ENCODE measurements at places on chromosomes 4 and X.

DNA sequence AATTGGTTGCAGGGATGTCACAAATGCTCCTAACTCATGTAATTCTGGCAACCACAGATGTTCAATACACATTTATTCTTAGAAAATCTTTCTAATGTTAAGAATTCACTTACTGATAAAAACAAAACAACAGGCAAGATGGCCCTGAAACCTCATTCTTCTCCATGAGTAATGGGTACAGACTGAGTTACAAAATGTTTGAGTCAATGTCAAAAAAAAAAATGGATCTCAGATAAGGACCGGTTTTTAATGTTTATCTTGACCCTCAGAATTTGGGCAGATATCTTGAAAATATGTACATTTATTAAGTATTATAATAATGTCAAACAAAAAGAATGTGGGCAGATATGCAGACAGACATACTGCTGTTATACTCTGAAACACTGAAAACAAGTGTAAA, 1.8 kb upstream of the SULT1E1 start:
- DNase-seq = no peak

- no peak for DNase-seq
Measured at GRCh38 chr4:24197955-24198354, 308.1 kb upstream of the PPARGC1A start.

GRCh38 chr4:77434299-77435092, 171.1 kb upstream of the CXCL13 start:
- no peak for DNase-seq

GRCh38 chrX:140510895-140511295, 6.0 kb upstream of the SOX3 start:
- DNase-seq = no peak

DNA sequence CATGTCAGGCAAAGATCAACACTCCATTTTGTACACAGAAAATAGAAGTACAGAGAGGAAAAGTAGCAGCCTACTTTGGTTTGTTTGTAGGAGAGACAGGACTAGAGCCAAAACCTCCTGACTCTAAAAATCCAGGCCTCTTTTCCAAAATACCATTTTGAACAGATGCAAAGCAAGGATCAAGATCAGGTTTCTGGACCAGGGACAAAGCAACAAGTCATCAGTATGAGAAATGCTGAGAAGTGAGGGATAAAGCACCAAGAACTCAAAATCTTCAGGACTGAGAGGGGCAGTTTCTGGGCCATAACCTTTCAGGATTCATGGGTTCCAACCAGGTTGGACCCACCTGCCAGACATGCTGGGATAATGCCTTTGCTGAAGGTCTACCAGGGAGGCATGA, 36.6 kb upstream of the MBTPS2 start:
- DNase-seq = no peak

GRCh38 chr4:140595065-140595464, 26.3 kb upstream of the UCP1 start:
- peak; percentile 35 for DNase-seq

Data from GM12891 (cell line).